ENCODE measurements at places on chromosomes 16 and 17. TPM values are rescaled to one million over a fixed set of nuclear protein-coding genes. Genes with fewer than 3 reads are reported as not detected.

The SLC47A1 gene
- total RNA-seq, result 2.3 TPM

The ABCA6 gene
- 44.8 TPM for total RNA-seq

The TRIM25 gene
- total RNA-seq, result 14.0 TPM

The P2RX1 gene
- not detected for total RNA-seq

The ZNF423 gene
- total RNA-seq, result 1.3 TPM

The CTRL gene
- total RNA-seq, result 0.32 TPM

The ZSCAN32 gene
- 10.1 TPM for total RNA-seq

The ANKRD40 gene
- total RNA-seq, result 39.1 TPM

The TEX14 gene
- under 0.01 TPM for total RNA-seq

The PRKCB gene
- total RNA-seq, result not detected

The TBC1D3K gene
- total RNA-seq, result not detected

The CA5A gene
- not detected for total RNA-seq

The SEC14L5 gene
- total RNA-seq, result not detected

The HOXB5 gene
- under 0.01 TPM for total RNA-seq

The TMEM235 gene
- 0.46 TPM for total RNA-seq

The ABAT gene
- 1.3 TPM for total RNA-seq

The SPPL2C gene
- not detected for total RNA-seq

The TBX21 gene
- total RNA-seq, result not detected

The KRT33A gene
- total RNA-seq, result not detected

The ZNF174 gene
- 4.3 TPM for total RNA-seq

The ZNF624 gene
- 4.4 TPM for total RNA-seq

The CD300LD gene
- not detected for total RNA-seq

The NR1D1 gene
- total RNA-seq, result 0.30 TPM

The IRX5 gene
- not detected for total RNA-seq

The PLXDC1 gene
- not detected for total RNA-seq

The C17orf113 gene
- 0.32 TPM for total RNA-seq

The TMC7 gene
- total RNA-seq, result 2.6 TPM

The SOST gene
- not detected for total RNA-seq
